Lung microvascular endothelial cell (primary cell): ENCODE measurements at places on chromosomes 13 and 19. TPM values are rescaled to one million over a fixed set of nuclear protein-coding genes. Genes with fewer than 3 reads are reported as not detected.

Gene IGSF23
- total RNA-seq, result 0.22 TPM in 1 of 2 replicates, not detected in the other

Gene GRK1
- not detected in 2 replicates for total RNA-seq

Gene ZNF667
- total RNA-seq, result 1.5 and 2.8 TPM in 2 replicates

Gene SCGB2B2
- not detected in 2 replicates for total RNA-seq

Gene ARHGEF18
- 16.8 and 19.4 TPM in 2 replicates for total RNA-seq

GRCh38 chr19:38395381-38396114 is 7.1 kb downstream of the SPRED3 start:
- DNase-seq, result no peak

DNA sequence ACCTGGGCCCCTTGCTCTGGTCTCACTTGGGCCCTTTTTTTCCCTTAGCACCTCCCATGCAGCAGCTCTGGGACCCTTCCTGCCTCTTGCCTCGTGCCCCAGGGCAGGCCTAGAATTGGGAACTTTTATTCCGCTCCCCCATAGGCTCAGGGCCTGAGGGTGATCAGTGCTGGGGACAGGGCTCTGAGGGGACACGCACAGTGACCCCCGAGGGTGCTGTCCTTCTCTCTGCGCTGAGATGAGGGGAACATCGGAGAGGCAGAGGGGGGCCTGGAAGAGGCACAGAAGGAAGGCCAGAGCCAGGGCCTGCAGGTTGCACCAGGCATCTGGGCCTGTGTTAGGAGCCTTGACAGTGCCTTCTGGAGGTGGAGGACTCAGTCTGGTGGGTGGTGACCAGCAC is 10.8 kb downstream of the EPN1 start:
- no peak for DNase-seq

DNA sequence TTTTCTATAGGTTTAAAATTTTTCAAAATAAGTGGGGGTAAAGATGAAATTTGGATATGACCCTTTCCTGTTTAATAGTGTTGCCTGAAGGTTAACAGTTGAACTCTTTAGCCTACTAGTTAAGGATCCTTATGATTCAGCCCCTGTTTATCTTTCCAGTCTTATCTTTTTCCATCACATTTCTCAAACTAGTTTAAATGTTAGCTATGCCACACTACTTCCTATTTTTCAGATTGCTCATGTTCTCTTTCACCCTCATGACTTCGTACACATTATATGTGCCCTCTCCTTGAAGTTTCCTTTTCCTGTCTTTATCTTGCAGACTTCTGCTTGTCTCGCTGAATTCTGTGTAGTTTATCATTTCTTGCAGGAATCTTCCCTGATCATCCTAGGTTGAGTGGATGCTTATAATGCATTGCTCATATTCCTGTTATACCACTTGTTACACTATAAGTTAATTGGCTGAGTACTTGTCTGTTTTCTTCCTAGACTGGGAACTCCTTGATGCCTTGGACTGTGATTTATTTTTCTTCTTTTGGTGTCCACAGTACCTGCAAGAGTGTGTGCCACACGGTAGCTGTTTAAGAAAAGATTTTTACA is 86.7 kb downstream of the FNDC3A start:
- peak; percentile 40 for DNase-seq

DNA sequence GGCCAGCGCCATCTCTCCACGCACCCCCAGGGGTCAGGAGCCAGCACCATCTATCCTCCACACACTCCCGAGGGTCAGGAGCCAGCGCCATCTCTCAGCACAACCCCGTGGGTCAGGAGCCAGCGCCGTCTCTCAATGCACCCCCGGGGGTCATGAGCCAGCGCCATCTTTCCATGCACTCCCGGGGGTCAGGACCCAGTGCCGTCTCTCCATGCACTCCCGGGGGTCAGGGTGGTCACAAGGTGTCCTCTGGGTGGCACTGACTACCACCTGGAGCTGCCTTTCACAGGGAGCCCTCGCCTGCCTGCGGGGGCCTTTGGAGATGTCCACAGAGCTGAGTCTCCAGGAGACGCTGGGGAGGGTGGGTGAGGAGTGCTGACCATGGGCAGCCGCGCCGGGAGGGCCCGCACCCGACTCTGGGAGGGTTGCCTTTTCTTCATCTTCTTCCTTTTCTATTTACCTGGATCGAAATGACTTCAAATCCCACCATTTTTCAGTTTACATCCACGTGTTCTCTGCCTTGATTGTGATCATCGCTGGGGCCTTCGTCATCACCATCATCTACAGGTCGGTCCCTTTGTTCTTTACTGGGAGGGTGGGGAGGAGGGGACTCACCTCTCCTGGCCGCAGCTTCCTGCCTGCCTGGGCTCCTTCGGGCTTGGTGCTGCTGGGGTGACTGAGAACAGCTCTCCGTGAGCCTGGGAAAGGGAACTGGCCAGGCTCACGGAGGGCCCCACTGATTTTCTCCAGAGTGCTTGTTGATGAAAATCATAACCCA is 19.1 kb downstream of the TEX29 start:
- DNase-seq, result no peak

GRCh38 chr19:29402563-29402962 is 123.2 kb upstream of the VSTM2B start:
- DNase-seq, result no peak

DNA sequence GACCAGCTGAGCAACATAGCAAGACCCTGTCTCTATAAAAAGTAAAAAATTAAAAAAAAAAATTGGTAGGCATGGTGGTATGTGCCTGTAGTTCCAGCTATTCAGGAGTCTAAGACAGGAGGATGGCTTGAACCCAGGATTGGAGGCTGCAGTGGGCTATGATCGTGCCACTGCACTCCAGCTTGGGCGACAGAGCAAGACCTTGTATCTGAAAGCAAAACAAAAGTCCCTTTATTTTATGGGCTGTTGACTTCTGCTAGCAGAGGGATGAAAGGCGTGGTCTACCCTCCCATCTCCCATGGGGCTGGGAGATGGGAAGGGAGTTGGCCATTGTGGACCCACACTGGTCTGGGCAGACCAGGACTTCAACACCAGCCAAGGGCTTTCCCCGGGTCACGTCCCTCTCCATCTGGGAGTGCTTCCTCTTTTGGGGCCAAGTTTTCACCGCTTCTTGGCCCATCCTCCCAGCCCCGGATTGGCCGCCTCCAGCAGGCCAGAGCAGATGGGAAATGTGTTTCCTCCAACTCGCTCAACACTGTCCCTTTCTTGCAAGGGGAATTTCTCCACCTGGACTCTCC is 2.2 kb upstream of the TNFSF9 start:
- no peak for DNase-seq

- DNase-seq, result no peak
Observed at GRCh38 chr19:1093811-1094553, 1.2 kb downstream of the POLR2E start.

- no peak for DNase-seq
Observed at GRCh38 chr19:1933942-1934341, 7.0 kb upstream of the CSNK1G2 start.

DNA sequence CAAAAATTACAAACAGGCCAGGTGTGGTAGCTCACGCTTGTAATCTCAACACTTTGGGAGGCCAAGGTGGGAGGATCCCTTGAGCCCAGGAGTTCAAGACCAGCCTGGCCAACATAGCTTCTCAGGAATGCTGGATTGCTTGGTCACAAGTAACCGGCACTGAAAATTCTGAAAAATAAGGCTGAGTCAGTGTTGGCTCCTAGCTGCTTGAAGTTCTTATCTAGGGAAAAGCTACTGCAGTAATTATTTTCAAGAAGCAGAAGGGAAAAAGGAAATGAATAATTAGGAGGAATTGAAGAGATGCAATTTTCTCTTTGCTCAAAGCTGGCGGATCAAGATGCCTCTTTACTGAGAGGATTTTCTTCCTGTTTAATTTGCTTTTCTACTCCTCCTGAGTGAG is 75.0 kb upstream of the GTF3A start:
- no peak for DNase-seq

- no peak for DNase-seq
Observed at GRCh38 chr13:49020940-49021553, 45.3 kb downstream of the FNDC3A start.

DNA sequence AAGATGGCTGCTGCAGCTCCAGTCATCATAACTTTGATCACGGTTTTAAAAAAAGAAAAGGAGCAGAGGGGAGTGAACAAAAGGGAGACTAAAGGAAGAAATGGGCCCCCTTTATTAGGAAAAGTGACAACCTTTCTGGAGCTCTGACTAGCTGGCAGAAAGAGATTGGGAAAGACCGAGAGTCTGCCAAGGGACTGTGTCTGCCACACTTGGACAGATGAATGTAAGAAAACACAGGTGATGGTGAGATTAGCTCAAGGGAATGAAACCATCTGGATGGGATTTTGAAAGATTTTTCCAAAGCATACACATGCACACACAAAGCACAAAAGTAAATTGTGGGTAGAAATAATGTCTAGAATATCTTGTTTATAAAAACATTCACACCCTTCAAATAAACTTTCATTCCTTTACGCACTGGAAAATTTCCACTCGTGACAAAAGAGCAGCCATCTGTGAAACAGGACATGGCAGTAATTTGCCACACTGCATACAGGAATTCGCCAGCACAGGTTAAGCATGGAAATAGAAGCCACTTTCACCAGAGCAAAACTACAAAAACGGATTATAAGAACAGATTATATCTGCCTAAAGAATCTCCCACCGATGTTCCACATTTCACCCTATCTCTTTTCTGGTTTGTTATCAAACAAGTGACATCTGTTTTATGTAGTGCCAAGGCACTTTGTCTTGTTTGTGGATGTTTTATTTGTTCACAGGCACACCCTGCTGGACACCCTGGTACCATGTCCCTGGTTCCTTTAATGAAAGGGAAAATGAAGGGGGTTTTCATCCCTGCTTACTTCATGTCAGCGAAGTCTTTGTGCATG is 819.5 kb downstream of the DIAPH3 start:
- DNase-seq, result peak; percentile 33

DNA sequence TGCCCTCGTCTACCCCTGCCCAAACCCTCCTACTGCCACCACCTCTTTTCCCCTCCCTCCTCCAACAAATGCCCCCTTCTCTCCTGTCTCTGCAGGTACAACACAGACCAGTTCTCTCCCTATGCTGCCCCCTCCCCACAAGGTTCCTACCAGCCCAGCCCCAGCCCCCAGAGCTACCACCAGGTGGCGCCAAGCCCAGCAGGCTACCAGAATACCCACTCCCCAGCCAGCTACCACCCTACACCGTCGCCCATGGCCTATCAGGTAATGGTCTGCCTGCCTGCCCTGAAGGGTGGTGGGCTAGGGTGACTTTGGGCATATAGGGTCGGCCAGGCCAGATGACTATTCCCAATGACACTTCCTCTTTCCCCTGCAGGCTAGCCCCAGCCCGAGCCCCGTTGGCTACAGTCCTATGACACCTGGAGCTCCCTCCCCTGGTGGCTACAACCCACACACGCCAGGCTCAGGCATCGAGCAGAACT is 6.5 kb upstream of the TIMM50 start:
- DNase-seq, result peak; percentile 48

GRCh38 chr19:34310494-34310981 is 54.5 kb upstream of the GPI start:
- DNase-seq, result no peak

DNA sequence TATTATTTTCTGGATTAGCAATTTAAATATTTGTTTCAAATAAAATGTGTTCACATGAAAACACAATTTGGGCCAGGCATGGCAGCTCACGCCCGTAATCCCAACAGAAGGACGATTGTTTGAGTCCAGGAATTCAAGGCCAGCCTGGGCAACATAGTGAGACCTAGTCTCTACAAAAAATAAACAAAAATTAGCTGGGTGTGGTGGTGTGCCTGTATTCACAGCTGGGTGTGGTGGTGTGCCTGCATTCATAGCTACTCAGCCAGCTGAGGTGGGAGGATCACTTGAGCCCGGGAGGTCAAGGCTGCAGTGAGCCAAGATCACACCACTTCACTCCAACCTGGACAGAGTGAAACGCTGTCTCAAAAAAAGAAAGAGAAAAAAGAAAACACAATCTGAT is 46.4 kb downstream of the KPNA3 start:
- no peak for DNase-seq

DNA sequence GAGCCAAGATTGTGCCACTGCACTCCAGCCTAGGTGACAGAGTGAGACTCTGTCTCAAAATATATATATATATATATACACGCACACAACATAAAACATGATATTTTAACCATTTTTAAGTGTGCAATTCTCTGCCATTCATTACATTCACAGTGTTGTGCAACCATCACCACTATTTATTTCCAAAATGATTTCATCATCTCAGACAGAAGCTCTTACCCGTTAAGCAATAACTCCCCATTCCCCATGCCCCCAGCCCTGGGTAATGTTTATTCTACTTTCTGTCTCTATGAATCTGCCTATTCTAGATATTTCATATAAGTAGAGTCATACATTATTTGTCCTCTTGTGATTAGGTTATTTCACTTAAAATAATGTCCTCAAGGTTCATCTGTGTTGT is 20.3 kb downstream of the WDR88 start:
- no peak for DNase-seq
